H1 (cell line): ENCODE measurements at places on chromosomes 2 and 18.

GRCh38 chr2:212721026-212721451 lies 182.4 kb upstream of the ERBB4 start:
- DNase-seq: no peak
- H3K27ac ChIP-seq: no peak overlapping the region
- H3K4me1 ChIP-seq: no peaks in the 10 kb centered on the region

DNA sequence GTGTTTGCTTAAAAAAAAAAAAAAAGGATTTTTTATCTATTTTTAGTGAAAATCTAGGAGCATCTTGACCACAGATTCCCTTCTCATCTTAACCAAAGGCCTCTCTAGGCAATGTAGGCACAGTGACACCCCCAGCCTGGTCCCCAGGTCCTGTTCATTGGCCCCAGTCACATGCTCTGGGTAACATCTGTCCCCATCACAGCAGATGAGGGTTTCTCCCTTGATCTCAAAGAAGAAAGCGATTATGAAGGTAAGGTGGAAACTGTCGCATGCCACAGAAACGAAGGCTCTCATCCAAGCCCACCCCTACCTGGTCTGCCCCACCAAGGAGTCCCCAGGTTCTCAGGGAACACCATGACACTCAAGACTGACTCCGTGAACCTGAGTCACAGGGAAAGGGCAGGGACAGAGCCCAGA lies 4.7 kb downstream of the HS6ST1 start:
- no peak for DNase-seq
- H3K27me3 ChIP-seq: no peaks in the 10 kb centered on the region
- no peak overlapping the region for H3K27ac ChIP-seq
- no peak overlapping the region for H3K4me3 ChIP-seq
- peaks cover 35% of the 10 kb centered on the region for H3K4me1 ChIP-seq

GRCh38 chr2:140695155-140695554 lies 1435.7 kb downstream of the LRP1B start:
- no peak overlapping the region for H3K4me3 ChIP-seq
- DNase-seq: no peak
- H3K36me3 ChIP-seq: no peaks in the 10 kb centered on the region
- H3K27me3 ChIP-seq: no peaks in the 10 kb centered on the region

DNA sequence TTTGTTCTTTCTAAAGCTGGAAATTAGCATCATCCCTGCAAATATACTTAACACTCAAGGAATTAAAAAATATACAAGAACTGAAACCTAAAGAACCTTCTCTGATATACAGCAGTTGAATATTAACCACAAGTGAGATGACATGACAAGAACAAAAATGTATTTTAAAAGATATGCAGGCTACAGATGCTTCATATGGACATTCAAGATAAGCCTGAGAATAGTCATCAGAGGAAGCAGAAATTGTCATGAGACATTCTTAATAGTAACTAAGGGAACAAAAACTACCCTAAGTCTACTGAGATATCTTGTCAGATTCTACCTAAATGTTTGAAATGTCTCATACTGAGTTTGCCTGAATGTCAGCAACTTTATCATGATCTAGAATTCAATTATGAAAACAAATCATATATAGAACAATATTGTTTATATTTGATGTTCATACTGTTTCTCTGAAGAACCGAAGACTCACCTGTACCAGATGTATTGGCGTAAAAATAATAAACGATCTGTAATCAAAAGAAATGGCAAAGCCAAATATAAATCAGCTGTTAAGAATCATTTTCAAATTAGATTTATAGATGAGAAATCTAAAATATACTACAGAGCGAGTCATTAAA lies 4.7 kb downstream of the NBAS start:
- no peaks in the 10 kb centered on the region for H3K27me3 ChIP-seq
- no peak overlapping the region for H3K4me3 ChIP-seq
- no peaks in the 10 kb centered on the region for H3K4me1 ChIP-seq
- H3K36me3 ChIP-seq: no peaks in the 10 kb centered on the region

DNA sequence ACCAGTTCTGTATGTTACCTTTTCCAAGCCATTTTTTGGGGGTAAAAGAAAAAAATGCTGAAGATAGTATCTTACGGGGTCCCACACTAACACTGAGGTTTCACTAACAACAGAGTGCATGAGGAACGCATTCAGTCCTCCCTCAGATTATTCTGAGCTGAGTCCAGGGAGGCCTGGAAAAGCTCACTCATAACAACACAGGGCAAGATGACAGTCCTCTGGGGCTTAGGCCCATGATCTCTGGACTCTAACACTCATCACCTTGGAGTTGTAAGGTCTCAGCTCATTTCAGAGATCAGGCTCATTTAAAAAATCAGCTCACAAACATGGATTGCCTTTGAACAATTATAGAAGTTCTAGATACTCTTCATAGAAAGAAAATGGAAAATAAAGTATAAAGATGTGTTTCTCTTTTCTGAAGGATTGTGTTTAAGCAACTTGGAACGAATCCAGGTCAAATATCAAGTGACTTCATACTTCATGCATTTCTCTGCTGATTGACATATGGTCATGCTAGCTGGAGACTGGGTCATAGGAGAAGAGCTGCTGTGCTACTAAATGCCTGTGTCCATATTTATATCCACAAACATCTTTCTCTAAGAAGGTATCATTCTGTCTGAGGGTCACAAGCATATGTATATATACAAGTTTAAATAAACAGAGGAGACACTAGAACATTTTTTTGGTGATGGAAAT lies 265.8 kb downstream of the ALK start:
- no peaks in the 10 kb centered on the region for H3K4me1 ChIP-seq
- no peak overlapping the region for H3K27ac ChIP-seq
- DNase-seq: no peak
- H3K27me3 ChIP-seq: no peaks in the 10 kb centered on the region

- no peaks in the 10 kb centered on the region; the same call in 1 of the 2 replicates for H3K4me1 ChIP-seq
- no peak for DNase-seq
- no peaks in the 10 kb centered on the region for H3K27me3 ChIP-seq
These were observed 307.6 kb downstream of the RIT2 start for GRCh38 chr18:42807887-42808286.

- no peak overlapping the region for H3K4me3 ChIP-seq
These were observed 393.8 kb upstream of the LYPD1 start for GRCh38 chr2:133063775-133064174.

DNA sequence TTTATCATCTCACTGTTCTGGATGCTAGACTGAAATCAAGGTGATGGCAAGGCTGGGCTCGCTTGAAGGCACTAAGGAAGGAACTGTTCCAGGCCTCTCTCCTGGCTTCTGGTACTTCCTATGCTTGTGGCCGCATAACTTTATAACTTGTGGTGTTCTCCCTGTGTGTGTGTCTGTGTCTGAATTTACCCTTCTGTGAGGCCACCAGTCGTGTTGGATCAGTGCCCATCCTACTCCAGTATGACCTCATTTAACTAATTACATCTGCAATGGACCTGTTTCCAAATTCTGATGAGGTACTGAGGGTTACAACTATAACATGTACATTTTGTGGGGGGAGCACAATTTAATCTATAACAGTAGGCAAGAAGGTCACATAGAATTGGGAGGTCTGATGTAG lies 41.6 kb downstream of the LYPD6B start:
- no peak for DNase-seq
- H3K36me3 ChIP-seq: no peaks in the 10 kb centered on the region
- H3K27me3 ChIP-seq: no peaks in the 10 kb centered on the region
- H3K4me1 ChIP-seq: peaks cover 15% of the 10 kb centered on the region
- H3K27ac ChIP-seq: no peak overlapping the region
- H3K4me3 ChIP-seq: no peak overlapping the region

DNA sequence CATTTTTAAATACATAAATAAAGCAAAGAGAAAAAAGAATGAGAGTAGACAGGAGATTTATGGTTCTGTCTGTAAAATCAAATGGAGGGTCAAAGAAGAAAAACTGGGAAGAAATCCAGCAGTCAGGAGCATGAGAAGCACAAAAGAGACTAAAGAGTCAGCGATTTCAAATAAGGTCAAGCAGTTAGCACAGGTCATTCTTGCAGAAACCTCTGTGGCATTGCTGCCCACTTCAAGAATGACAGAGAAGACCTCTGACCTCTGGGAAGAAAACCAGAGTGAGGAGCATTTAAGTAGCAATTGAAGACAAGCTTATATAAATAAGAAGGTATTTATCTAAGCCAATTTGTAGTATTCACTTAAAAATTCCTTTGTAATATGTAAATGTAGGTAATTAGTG lies 172.0 kb upstream of the SPOPL start:
- no peaks in the 10 kb centered on the region for H3K4me1 ChIP-seq
- H3K27me3 ChIP-seq: no peaks in the 10 kb centered on the region
- no peaks in the 10 kb centered on the region for H3K36me3 ChIP-seq
- no peak overlapping the region for H3K27ac ChIP-seq

- H3K27me3 ChIP-seq: no peaks in the 10 kb centered on the region
- no peak overlapping the region for H3K27ac ChIP-seq
- no peaks in the 10 kb centered on the region for H3K36me3 ChIP-seq
- DNase-seq: no peak
- peaks cover 3% of the 10 kb centered on the region for H3K4me1 ChIP-seq
These were observed 16.5 kb downstream of the SDC1 start for GRCh38 chr2:20208476-20208859.

DNA sequence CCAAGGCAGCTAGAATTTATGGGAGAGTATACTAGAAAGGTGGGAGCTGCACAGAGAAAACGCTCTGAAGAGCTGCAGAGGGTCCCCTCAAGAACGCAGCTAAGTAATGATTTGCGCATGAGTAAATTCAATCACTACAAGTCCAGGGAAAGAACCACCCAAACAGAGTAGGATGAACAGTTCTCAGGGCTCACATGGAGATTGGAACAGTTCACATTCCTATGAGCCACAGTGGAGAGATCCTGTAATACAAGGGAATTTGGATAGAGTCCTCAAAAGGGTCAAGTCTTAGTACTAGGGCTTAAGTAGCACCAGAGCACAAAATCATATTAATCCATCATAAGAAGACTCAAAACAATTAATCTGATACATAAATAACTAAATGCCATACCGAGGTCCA lies 12.7 kb downstream of the OLA1 start:
- no peak for DNase-seq
- no peaks in the 10 kb centered on the region for H3K36me3 ChIP-seq
- H3K4me1 ChIP-seq: peaks cover 3% of the 10 kb centered on the region; the same call in 1 of the 2 replicates
- no peak overlapping the region for H3K4me3 ChIP-seq
- no peaks in the 10 kb centered on the region for H3K27me3 ChIP-seq

DNA sequence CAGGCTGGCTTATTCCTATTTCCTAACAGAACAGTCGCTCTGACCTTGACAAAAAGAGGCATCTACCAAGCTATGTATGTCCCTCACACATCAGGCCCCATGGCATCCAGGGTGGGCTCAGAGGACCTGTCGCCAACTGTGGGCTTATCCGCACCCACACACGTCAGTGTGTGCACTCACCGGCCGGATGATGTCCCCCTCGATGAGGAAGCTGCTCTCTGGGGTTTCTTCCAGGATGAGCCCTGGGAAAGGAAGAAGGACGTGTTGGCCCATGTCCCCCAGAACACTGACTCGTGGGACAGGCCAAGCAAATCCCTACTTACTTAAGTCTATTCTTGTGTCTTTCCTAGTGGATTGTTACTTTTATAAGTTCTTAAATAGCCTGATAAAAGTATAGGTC lies 3.1 kb downstream of the ASTL start:
- H3K27me3 ChIP-seq: no peaks in the 10 kb centered on the region
- peaks cover 13% of the 10 kb centered on the region; the same call in 1 of the 2 replicates for H3K4me1 ChIP-seq
- no peak for DNase-seq
- H3K27ac ChIP-seq: no peak overlapping the region
- H3K36me3 ChIP-seq: no peaks in the 10 kb centered on the region

DNA sequence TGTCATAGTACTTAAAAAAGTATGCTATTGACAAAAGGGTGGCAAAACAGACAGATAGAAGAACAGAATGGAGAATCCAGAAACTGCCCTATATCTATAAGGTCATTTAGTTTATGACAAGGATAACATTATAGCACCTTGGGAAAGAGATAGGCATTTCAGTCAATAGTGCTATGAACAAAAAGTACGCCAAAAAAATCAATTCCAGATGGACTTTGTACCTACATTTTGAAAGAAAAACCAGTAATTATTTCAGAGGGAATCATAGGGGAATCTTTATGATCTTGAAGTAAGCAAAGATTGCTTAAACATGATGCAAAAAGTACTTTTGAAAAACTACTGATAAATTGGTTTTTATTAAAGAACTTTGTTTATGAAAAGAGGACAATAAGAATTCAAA lies 59.9 kb upstream of the SETBP1 start:
- no peaks in the 10 kb centered on the region for H3K36me3 ChIP-seq
- H3K27me3 ChIP-seq: no peaks in the 10 kb centered on the region
- no peak overlapping the region for H3K27ac ChIP-seq
- no peaks in the 10 kb centered on the region for H3K4me1 ChIP-seq
- no peak overlapping the region for H3K4me3 ChIP-seq

- H3K4me1 ChIP-seq: no peaks in the 10 kb centered on the region
- no peak overlapping the region for H3K4me3 ChIP-seq
- no peak overlapping the region for H3K27ac ChIP-seq
- no peak for DNase-seq
- peaks cover 22% of the 10 kb centered on the region; the same call in 1 of the 2 replicates for H3K36me3 ChIP-seq
These were observed 6.2 kb downstream of the PDCL3 start for GRCh38 chr2:100568989-100569388.

GRCh38 chr2:129902731-129903585 lies 76.5 kb upstream of the RAB6C start:
- H3K4me3 ChIP-seq: no peak overlapping the region
- peak; percentile 20 for DNase-seq
- no peak overlapping the region for H3K27ac ChIP-seq
- H3K36me3 ChIP-seq: no peaks in the 10 kb centered on the region
- no peaks in the 10 kb centered on the region; the same call in 1 of the 2 replicates for H3K4me1 ChIP-seq
- no peaks in the 10 kb centered on the region for H3K27me3 ChIP-seq

- DNase-seq: no peak
- H3K4me1 ChIP-seq: no peaks in the 10 kb centered on the region
- no peak overlapping the region for H3K4me3 ChIP-seq
- H3K36me3 ChIP-seq: no peaks in the 10 kb centered on the region
- H3K27me3 ChIP-seq: no peaks in the 10 kb centered on the region
These were observed 188.9 kb downstream of the SH3BP4 start for GRCh38 chr2:235140801-235141081.

DNA sequence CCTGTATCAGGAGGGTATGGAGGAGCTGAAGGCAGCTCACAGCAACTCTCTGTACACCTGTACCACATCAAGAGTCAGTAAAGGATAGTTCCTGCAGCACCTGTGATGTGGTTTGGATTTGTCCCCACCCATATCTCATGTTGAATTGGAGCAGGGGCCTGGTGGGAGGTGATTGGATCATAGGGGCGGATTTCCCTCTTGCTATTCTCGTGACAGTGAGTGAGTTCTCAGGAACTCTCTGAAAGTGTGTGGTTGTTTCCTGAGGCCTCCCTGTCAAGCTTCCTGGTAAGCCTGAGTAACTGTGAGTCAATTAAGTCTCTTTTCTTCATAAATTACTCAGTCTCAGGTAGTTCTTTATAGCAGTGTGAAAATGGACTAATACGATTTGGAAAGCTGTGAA lies 28.9 kb downstream of the OSBPL1A start:
- DNase-seq: no peak
- H3K27ac ChIP-seq: no peak overlapping the region
- H3K4me1 ChIP-seq: peaks cover 4% of the 10 kb centered on the region
- no peak overlapping the region for H3K4me3 ChIP-seq
- H3K27me3 ChIP-seq: no peaks in the 10 kb centered on the region
